ENCODE measurements at places on chromosomes 12 and 14.

DNA sequence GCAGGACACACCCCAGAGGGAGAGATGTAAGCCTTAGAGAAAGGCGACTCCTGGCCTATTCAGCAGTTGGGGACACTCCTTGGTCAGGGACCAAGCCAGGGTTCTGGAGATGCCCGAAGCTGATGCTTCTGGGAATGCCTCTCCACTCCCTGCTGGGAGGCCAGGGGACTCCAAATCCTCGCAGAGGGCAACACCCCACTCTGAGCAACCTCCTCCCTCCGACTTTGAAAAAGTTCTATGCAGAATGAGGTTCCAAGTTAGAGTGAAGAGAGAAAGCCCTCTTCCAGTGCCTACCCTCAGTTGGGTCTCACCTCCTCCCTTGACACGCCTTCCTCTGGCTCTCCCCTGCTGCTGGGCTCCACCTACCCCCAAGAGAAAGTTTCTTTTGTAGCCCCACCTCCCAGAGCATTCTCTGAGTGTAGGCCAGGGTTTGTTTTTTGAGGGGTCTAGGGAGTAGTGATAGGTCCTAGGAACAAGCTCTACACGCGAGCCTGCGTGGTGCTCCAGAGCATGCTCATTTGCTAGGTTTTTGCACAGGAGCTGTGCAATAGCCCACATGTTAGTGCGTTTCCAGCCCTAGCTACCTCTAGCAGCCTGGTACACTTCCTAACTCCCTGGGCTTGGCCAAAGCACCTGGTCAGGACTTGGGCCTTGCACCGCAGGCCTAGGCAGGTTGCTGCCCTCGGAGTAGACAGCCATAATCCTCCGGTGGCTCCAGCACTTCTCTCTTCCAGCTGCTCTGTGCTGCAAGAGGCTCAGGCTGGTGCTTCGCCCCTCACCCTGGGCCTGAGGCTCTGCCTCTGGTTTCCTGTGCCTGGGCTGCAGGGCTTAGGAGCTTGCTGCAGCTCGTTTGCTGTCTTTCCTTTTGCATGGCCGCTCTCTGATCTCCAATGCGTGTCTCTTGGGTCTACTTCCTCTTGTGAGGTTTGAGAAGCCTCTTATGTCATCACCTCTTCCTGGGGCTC, 590 bp upstream of the CEBPE start:
- no peak for DNase-seq

GRCh38 chr14:95398630-95399547, 79.2 kb upstream of the CLMN start:
- no peak for DNase-seq

DNA sequence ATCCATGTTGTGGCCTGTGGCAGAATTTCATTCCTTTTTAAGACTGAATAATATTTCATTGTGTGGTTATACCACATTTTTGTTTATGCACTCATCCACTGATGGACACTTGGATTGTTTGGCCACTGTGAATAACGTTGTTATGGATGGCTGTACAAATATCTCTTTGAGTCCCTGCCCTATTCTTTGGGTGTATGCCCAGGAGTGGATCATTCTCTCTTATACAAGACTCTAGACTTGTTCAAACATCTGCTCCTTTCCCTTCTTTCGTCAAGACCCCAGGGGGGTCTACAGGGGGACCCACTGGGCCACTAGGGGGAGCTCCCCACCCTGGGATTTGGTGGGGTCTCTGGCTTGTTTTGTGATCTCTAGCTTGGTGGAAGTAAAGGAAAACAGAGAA, 77.4 kb downstream of the FBXL14 start:
- DNase-seq: no peak

GRCh38 chr12:2118061-2118460, 65.3 kb downstream of the CACNA1C start:
- DNase-seq: no peak

DNA sequence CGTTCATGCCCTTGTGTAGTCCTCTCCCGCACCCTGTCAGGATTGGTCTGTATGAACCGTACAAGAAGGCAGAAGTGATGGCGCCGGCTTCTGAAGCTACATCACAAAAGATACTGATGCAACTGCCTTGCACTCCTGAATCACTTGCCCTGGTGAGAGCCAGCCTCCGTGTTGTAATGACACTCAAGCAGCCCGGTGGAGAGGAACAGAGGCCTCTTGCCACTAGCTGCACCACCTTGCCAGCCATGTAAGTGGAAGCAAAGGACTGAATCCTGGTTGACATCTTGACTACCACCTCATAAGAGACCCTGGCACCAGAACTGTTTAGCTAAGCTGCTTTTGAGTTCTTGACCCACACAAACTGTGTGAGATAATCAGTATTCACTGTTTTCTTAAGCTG, 266.0 kb downstream of the ERC1 start:
- no peak for DNase-seq

Data from spinal cord (tissue), 10 donors.